ENCODE measurements at places on chromosomes 7 and 10.

DNA sequence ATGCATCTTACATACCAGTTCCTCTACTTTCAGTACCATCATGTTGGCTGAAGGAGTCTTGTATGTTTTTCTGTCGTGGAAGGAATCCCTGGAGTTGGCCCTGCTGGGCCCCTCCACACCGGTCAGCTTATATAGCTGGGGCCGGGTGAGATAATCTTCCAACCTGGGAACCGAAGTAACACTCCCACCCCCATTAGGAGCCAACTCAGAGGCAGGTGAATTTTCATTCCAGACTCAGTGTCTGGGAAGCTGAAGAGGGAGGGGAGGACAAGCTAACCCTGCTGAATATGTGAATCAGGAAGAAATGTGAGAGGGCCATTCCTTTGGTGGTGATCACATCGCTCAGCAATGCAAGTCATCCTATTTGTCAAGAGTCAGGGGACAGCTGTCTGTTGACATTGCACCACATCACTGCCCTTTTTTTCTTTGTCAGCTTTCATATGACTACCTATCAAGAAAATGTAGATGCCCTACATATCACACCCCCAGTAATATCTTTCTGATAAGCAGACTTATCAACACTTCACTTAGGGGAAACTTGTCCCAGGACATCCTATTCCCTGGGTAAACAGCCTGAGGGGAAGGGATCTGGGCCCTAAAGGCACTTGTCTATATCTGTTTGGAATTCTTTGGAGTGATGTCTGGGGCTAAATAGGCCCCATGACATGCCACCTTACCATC is at the start of gene ANKRD1:
TSS of gene ANKRD1 (minus strand) at position 102 of the 681 bp plus-strand sequence. CDS start at position 42, 60 bp downstream.
- DNase-seq = no peak
- no peak within 1 kb of the TSS for H3K27ac ChIP-seq
- no peaks in the 10 kb centered on the region for H3K4me1 ChIP-seq

- no peak for DNase-seq
- H3K4me3 ChIP-seq = no peak overlapping the region
- no peaks in the 10 kb centered on the region for H3K4me1 ChIP-seq
- no peak overlapping the region for H3K27ac ChIP-seq
- no peaks in the 10 kb centered on the region for H3K36me3 ChIP-seq
- H3K27me3 ChIP-seq = no peaks in the 10 kb centered on the region
Measured at GRCh38 chr10:24502006-24502405, 221.7 kb downstream of the ARHGAP21 start.

DNA sequence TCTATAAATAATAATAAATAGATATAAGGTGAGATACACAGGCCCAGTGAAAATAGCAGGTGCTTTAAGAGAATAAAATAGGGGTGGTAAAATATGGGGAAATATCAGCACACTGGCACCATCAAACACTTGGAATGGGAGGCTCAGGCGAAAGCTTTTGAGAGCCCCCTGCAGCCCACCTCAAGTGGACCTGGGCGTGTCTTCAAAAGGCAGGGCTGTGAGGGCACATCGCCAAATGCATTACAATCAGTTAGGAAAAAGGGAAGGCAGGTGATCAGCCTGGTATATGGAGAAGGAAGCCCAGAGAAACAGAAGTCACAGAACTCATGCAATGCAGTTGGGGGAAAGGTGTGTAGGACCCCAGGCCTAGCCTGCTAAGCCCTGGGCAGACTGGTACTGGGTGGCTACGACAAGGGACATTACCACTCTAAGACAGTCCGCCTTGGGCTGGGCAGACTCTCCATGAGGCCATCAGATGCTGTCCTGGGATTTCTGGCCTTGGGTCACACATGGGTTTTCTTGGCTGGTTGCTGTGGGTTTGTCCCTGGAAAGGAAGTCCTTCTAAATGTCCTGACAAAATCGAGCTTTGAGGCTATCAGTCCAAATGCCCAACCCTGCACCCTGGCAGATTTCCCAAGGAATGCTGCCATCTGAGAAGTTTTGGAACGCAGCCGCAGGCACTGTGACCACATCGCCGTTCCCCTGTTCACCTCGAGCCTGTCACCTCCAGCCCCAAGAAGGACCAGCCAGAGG is 330.6 kb downstream of the GRID1 start:
- no peaks in the 10 kb centered on the region for H3K4me1 ChIP-seq
- H3K4me3 ChIP-seq = no peak overlapping the region
- no peaks in the 10 kb centered on the region for H3K36me3 ChIP-seq
- H3K27me3 ChIP-seq = no peaks in the 10 kb centered on the region
- no peak for DNase-seq

DNA sequence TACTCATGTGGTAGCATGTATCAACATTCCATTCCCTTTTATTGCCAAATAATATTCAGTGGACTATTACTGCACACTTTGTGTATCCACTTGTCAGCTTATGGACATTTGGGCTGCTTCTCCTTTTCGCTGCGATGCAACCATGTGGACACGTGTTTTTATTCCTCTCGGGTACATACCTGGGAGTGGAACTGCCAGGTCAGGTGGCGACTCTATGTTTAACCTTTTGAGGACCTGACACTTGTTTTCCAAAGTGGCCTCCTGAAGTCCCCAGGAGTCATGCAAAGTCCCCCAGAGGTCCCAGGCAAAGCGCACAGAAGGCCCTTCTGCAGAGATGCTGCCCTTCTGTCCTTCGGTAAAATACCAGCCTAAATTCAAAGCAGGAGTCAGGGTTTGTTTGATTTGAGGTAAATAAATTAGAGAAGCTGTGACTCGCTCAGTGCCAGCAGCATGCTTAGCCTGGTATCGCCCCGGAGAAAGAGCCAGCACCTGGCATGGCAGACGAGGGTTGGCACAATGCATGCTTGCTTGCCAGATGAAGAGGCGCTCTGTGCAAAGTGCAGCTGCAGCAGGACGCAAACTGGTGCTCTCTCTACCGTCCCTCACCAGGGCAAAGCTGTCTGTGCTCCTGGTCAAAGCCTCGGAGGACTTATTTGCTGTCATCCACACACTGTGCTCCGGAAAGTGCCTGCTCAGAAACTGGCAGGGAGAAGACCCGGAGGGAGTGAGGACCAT is 37.8 kb downstream of the HIPK2 start:
- H3K27me3 ChIP-seq = no peaks in the 10 kb centered on the region
- H3K27ac ChIP-seq = no peak overlapping the region
- H3K4me3 ChIP-seq = no peak overlapping the region
- no peaks in the 10 kb centered on the region for H3K36me3 ChIP-seq
- H3K4me1 ChIP-seq = peaks cover 98% of the 10 kb centered on the region

GRCh38 chr7:80726666-80727065 is 88.2 kb downstream of the CD36 start:
- H3K4me1 ChIP-seq = peaks cover 7% of the 10 kb centered on the region
- DNase-seq = no peak
- H3K36me3 ChIP-seq = no peaks in the 10 kb centered on the region
- no peak overlapping the region for H3K4me3 ChIP-seq
- no peaks in the 10 kb centered on the region for H3K27me3 ChIP-seq
- H3K27ac ChIP-seq = no peak overlapping the region

DNA sequence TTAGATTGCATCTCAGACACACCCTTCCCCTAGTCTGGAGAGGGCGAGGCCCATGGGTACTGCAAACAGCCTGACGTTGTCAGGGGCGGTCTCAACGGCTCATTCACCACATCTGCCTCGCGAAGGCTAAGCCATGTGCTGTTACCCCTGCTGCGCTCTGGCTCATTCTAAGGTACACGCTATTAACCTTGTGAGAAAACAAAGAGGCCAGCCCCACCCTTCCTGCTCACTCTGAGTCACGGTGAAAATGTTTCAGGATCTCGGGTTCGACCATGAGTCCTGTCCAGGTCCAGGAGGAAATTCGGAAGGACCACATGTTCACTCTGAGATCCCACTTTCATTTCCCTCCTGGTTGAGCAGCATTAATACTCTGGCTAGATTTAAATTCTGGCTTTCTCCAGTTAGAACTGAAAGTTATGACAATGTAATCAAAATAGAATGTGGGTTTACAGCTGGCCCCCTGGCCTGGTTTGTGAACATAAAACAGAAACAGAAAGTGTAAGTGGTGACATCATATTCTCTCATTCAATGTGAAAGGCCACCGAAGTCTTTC is 55.2 kb downstream of the EGFR start:
- H3K27me3 ChIP-seq = no peaks in the 10 kb centered on the region
- H3K27ac ChIP-seq = peak overlapping the region; percentile 83
- no peaks in the 10 kb centered on the region for H3K36me3 ChIP-seq
- DNase-seq = no peak
- H3K4me3 ChIP-seq = peak overlapping the region; percentile 15
- H3K4me1 ChIP-seq = peaks cover 96% of the 10 kb centered on the region

DNA sequence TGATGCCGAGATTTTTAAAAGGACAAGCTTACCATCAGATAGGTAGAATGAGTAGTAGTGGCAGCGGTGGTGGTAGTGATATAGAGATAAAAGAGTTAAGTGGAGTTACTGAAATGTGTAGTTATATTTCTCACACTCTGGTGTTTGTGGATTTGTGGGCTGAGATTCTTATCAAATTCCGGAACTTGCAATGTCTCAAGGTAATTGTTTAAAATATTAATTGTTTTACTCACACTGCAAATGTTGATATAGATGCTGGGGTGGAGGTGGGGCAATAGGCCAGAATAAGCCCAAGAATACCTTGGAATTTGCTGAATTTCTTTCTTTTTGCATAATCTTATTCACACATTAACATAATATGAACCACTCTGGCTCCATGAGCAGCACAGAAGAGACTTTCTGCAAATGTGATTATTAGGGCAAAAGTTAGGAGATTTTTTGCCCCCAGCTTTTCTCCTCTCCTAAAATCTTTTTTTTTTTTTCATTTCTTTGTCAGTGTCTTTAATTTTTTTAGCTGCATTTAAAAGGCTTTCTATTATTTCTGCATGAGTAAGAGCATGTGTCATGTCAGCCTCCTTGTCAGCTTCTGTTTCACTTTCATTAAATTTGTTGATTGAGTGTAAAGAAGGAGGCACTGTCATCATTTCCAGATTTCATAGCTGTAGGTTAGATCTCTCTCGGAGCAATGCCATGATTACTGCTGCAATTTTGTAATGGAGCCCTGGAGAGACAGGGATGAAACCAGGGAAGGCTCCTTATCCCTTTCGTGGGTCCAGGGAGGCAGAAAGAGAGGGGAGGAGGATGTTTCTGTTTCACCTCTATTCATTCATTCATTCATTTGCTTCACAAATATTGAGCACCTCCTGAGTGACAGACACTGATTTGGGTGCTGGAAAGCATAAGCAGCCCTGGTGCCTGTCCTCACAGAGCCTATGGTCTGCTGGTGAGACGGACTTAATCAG is 13.1 kb upstream of the SGMS1 start:
- DNase-seq = peak; percentile 12
- H3K4me1 ChIP-seq = no peaks in the 10 kb centered on the region
- H3K27me3 ChIP-seq = no peaks in the 10 kb centered on the region
